ENCODE measurements at places on chromosomes 5 and 9.

GRCh38 chr5:35956429-35956828 lies 18.0 kb upstream of the CAPSL start:
- DNase-seq: no peak

DNA sequence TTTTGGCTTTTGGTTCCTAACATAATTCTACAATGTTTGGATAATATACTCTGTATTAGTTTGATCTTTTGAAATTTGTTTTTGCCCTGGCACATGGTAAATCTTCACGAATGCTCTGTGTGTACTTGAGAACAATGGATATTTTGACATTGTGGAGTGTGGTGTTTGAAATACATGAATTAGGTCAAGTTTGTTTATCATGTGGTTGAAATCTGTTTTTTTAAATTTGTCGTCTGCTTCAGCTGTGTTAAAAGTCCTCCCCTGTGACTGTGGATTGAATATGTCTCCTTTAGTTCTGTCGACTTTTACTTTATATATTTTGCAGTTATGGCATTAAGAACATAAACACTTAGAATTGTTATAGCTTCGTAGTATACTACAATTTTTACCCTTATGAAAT lies 60.3 kb downstream of the DUSP1 start:
- no peak for DNase-seq

DNA sequence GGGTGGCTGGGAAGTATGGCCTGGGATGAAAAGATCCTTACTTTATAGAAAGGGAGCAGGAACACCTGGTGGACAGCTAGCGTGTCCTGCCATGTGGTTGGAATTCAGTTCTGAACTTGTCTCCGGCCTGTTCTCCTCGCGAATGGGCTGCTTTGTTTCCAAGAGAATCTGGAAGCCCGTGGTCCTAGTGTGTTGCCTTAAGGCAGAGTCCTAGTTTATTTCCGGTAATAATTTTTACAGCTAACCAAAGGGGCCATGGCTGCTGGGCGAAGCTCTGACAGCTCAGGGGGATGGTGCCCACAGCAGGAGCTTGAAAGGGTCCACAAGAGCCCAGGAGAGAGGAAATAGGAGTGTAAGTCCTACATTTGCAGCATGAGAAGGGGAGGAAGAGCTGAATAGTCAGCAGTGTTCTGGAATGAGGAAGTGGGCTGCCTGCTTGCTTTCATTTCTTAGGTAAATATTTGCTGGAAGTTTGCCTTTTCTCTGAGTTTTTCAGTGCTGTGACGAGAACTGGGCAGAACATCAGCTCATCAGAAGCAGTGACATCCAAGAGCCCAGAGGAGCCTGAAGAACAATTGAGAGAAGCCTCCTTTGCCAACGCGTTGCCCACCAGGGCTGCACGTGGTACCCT lies 13.1 kb upstream of the IGFBPL1 start:
- DNase-seq: no peak

DNA sequence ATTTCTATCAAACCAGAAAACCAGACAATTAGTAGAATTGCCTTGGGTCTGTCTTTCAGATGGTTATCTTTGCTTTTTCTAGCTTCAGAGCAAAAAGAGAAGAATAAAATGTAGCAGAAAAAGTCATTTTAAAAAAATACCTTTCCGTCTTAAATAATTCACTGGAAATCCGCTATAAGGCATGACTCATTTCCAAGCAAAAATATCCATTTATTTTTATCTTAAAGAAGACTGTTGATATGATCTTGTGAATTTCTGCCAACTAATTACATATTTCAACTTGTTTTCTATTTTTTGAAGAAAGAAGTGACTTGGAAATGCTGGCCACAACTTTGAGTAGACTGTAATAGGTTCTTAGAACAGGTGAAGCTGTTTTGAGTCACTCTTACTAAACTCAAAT lies 83.7 kb downstream of the VCAN start:
- DNase-seq: no peak
